ENCODE measurements at places on chromosomes 4 and X. TPM values are rescaled to one million over a fixed set of nuclear protein-coding genes. Genes with fewer than 3 reads are reported as not detected.

DNA sequence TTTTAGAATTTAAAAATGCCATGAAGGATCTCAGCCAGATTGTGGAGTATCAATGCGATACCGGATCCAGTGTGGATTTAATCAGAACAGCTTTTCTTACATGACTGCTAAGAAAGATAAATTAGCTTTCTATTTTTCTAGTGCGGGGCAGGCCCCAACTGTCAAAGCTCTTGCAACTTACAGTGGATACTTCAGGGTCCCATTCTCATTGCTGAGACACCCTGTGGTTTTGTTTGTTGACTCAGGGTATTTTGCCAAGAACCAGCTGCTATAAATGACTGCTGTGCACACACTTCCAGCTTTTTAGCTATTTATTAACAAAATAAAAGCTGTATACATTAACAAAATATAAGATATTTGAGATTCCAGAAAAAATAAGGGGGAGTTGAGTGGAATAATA lies 166.4 kb downstream of the DCLK2 start:
- peaks cover 4% of the 10 kb centered on the region for H3K4me1 ChIP-seq
- no peak overlapping the region for H3K27ac ChIP-seq
- H3K4me3 ChIP-seq, result no peak overlapping the region

DNA sequence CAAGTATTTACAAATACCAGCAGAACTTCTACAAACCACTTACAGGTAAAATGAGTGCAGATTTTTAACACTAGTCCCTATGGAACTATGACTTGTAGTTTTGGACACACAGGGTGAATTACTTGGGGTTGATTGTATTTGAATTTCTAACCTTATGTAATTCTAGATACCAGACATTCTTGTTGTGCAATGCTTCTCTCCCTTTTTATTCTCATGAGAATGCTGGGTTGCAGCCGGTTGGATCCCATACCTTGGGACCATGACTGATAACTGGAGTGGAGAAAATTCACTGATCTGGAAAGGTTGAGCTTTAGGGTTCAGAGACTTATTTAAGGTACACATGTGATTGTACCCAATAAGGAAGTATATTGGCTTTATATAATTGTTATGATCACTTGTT lies 8.8 kb downstream of the TET2 start:
- H3K4me1 ChIP-seq, result peaks cover 28% of the 10 kb centered on the region
- H3K36me3 ChIP-seq, result no peaks in the 10 kb centered on the region
- H3K27me3 ChIP-seq, result no peaks in the 10 kb centered on the region
- no peak overlapping the region for H3K27ac ChIP-seq

Gene GATB
- 8.3 TPM for total RNA-seq

Gene BLTP1
- total RNA-seq, result 118 TPM

Gene ENAM
- not detected for total RNA-seq

Gene TMPRSS11E
- total RNA-seq, result not detected
